ENCODE measurements at places on chromosomes 1 and 21.

- no peak for DNase-seq
Measured at GRCh38 chr1:206422525-206422924, 47.8 kb upstream of the IKBKE start.

GRCh38 chr1:36095760-36096405, 7.2 kb downstream of the ADPRS start:
- no peak for DNase-seq

- no peak for DNase-seq
Measured at GRCh38 chr1:118960026-118960561, 28.0 kb downstream of the TBX15 start.

DNA sequence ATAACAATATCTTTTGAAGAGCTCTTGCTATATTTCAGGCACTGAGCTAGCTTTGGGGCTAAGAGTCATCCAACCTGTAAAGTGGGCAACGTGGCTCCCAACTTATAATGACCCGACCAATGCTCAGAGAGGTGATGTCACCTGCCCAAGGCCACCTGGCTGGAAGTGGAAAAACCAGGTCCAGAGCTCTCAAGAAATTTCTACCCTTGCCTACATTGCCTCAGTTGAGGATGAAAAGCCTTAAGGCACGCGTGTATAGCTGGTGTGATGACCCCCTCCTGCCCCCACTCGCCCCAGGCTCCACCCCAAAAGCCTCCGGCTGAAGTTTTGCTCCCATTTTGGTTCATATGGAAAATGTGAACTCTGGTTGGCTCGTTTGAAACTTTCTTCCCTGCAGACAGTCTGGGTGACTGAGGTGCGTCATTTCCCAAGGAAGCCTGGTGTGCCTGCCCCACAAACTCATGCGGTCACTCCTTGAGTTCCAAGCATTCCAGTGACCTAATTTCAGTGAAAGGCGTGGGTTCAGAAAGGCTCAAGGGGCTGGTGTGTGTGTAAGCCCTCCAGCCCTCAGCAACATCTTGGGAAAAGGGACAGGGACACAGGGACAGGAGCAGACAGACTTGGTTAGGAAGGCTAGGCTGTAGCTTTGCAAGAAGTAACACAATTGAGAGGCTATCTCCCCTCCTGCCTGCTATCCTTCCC, 20.5 kb downstream of the HTR1D start:
- no peak for DNase-seq

DNA sequence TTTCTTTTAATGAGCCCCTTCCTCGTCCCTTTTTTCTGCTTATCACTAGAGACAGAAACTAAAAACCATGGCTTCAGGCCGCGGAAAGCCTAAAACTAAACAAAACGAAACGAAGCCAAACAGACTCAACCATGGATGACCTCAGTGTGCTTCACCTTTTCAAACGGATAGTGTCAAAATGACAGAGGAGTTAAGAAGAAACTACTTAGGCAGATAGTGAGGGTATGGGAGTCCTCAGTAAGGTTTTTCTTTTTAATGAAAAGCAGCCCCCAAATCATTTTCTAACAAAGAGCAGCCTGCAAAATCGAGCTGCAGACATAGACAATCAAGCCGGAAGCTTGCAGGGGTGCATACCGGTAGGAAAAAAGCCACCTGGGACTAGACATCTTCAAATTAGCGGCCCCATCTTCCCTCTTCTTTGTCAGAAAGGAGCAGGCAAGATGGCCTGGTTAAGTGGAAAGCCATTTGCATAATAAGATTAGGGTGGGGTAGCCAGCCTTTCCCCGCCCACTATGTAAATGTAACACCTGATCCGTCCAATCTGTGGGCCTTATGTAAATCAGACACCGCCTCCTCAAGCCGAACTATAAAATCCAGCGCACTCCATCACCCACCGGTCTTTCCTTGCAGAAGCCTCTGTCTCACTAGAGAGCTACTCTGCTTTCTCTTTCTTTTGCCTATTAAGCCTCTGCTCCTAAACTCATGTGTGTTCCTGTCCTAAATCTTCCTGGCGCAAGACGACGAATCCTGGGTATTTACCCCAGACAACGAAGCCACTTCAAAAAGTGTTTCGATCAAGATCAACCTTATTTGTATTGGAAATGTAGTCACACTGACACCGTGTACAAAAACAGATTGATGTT, 6.2 kb upstream of the ERO1B start:
- no peak for DNase-seq
